ENCODE measurements at places on chromosomes 3 and 15.

- no peaks in the 10 kb centered on the region for H3K4me1 ChIP-seq
- no peaks in the 10 kb centered on the region for H3K27me3 ChIP-seq
- H3K36me3 ChIP-seq, result no peaks in the 10 kb centered on the region
- no peak overlapping the region for H3K4me3 ChIP-seq
- H3K27ac ChIP-seq, result no peak overlapping the region
These were observed 302.9 kb downstream of the PLCL2 start for GRCh38 chr3:17187589-17188184.

- no peak overlapping the region for H3K4me3 ChIP-seq
- no peak overlapping the region for H3K27ac ChIP-seq
- no peak for DNase-seq
- H3K4me1 ChIP-seq, result no peaks in the 10 kb centered on the region
These were observed 12.2 kb downstream of the SEMA7A start for GRCh38 chr15:74421302-74422245.

DNA sequence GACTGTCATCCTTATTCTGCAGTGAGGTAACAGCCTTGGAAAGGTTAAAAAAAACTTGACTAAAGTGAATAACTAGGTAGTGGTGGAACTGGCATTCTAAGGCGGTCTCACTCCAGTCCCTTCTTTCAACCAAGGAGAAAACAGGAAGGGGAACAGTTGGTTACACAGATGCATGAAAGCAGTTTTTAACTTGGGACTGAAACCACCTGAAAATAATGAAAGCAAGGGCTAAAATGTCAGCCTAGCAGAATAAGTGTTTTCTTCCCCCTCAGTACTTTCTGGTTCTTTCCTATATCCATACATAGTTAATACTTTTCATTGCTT lies 748 bp upstream of the AVEN start:
- H3K4me3 ChIP-seq, result no peak overlapping the region
- no peak overlapping the region for H3K27ac ChIP-seq
- no peaks in the 10 kb centered on the region for H3K27me3 ChIP-seq
- no peaks in the 10 kb centered on the region for H3K36me3 ChIP-seq
- no peak for DNase-seq

DNA sequence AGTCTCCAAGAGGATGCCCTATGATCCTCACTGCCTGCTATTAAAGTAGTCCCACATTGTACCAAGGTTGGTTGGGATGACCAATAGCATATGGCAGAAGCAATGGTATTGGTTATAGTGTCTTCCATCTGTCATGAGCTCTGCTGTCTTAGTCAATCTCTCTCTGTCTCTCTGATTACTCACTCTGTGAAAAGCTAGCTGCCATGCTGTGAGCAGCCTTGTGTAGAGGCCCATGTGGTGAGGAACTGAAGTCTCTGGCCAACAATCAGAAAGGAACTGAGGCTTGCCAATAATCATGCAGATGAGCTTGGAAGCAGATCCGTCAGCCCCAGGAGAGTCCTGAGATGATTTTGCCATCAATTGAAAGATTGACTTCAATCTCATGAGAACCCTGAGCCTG lies 60.3 kb upstream of the CFAP161 start:
- no peaks in the 10 kb centered on the region for H3K4me1 ChIP-seq
- no peaks in the 10 kb centered on the region for H3K27me3 ChIP-seq
- no peaks in the 10 kb centered on the region for H3K36me3 ChIP-seq
- DNase-seq, result peak; percentile 18

DNA sequence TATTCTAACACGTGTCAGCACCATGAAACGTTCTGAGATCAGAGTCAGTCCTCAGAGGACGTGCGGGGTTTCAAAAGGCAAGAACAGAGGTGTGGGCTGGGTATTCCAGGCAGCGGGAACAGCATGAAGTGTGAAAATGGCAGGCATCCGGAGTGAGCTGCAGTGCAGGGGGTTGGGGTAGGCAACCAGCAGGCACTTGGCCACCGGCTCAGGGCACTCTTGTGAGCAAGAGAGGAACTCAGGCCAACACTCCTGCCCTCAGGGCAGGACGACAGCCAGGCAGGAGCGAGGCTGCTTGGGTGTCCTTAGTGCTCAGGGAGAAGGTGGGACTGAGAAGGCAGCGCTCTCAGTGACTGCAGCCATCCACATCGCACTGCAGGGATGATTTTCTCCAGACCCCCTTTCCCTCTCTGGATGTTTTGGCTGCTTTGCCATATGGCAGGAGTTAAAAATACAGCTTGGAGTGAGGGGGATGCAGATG lies 151.1 kb downstream of the NUP210 start:
- no peak for DNase-seq
- H3K27me3 ChIP-seq, result peaks cover 5% of the 10 kb centered on the region
- no peak overlapping the region for H3K27ac ChIP-seq
- H3K4me1 ChIP-seq, result no peaks in the 10 kb centered on the region

- no peaks in the 10 kb centered on the region for H3K36me3 ChIP-seq
- H3K4me3 ChIP-seq, result no peak overlapping the region
- H3K27ac ChIP-seq, result no peak overlapping the region
- no peaks in the 10 kb centered on the region for H3K27me3 ChIP-seq
These were observed 377.3 kb downstream of the LPP start for GRCh38 chr3:188531210-188531609.

GRCh38 chr15:84888639-84889038 lies 4.2 kb downstream of the SLC28A1 start:
- no peaks in the 10 kb centered on the region for H3K27me3 ChIP-seq
- no peak for DNase-seq
- H3K4me1 ChIP-seq, result no peaks in the 10 kb centered on the region
- H3K36me3 ChIP-seq, result no peaks in the 10 kb centered on the region
- no peak overlapping the region for H3K4me3 ChIP-seq

DNA sequence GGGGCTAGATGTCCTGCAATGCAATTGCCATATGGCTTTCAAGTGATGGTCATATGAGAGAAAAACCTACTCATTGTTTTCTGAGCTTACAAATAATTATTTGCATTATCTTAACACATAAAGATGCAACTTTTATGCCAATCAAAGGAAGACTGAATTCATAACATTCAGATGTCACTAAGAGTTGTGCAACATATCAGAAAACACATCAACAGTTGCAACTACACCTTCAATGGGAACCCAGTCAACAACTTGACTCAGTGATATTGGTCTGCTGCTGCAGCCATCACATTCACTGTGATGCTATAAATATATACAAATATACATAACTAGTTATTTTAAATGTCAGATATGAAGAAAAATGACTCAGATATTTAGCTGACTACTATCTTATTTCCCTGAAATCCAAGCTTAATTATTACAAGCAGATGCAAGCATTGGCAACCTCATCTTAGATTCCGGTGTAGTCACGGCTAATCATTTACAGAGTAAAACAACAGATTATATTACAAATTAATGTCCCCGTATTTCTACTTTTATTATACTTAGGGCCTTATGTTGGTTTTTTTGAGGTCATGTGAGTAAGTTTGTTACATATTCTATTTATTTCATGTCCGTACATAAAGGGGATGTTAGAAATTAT lies 23.7 kb downstream of the CNTN3 start:
- H3K27ac ChIP-seq, result no peak overlapping the region
- H3K36me3 ChIP-seq, result no peaks in the 10 kb centered on the region
- H3K4me1 ChIP-seq, result no peaks in the 10 kb centered on the region
- H3K4me3 ChIP-seq, result no peak overlapping the region

GRCh38 chr15:83413054-83413719 lies 34.0 kb upstream of the SH3GL3 start:
- no peak overlapping the region for H3K27ac ChIP-seq
- no peaks in the 10 kb centered on the region for H3K27me3 ChIP-seq
- H3K36me3 ChIP-seq, result no peaks in the 10 kb centered on the region
- H3K4me3 ChIP-seq, result no peak overlapping the region
- DNase-seq, result no peak

- no peak overlapping the region for H3K4me3 ChIP-seq
- peaks cover 11% of the 10 kb centered on the region for H3K4me1 ChIP-seq
- no peak for DNase-seq
- no peaks in the 10 kb centered on the region for H3K27me3 ChIP-seq
- peaks cover 32% of the 10 kb centered on the region for H3K36me3 ChIP-seq
These were observed 28.1 kb downstream of the OPA1 start for GRCh38 chr3:193621127-193621526.

DNA sequence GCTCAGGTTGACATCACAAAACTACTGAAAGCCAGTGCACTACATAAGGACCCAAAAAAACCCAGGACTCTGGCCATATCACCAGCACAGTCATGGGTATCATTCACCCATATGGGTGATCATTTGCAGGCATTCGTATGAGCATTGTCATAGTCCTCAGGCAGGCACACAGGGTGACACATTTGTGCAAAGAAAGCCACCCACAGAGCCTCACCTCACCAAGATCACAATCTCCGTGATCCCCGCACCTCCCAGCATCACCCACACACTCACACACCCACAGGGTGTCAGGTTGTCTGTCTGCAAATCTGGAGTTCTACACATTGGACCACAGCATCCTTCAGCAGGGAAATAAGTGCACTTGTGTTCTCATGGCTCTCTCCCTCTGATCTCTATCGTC lies 166.0 kb upstream of the LPP start:
- H3K4me1 ChIP-seq, result no peaks in the 10 kb centered on the region
- H3K36me3 ChIP-seq, result no peaks in the 10 kb centered on the region
- DNase-seq, result no peak
- no peak overlapping the region for H3K27ac ChIP-seq
- no peak overlapping the region for H3K4me3 ChIP-seq

GRCh38 chr15:63067976-63068743 lies 25.6 kb downstream of the TPM1 start:
- H3K27me3 ChIP-seq, result no peaks in the 10 kb centered on the region
- H3K27ac ChIP-seq, result no peak overlapping the region
- no peak overlapping the region for H3K4me3 ChIP-seq
- H3K36me3 ChIP-seq, result no peaks in the 10 kb centered on the region
- DNase-seq, result no peak

GRCh38 chr3:75101329-75102147 lies 487.1 kb upstream of the CNTN3 start:
- H3K27ac ChIP-seq, result no peak overlapping the region
- H3K27me3 ChIP-seq, result no peaks in the 10 kb centered on the region
- H3K4me3 ChIP-seq, result no peak overlapping the region
- no peaks in the 10 kb centered on the region for H3K4me1 ChIP-seq
- DNase-seq, result no peak

DNA sequence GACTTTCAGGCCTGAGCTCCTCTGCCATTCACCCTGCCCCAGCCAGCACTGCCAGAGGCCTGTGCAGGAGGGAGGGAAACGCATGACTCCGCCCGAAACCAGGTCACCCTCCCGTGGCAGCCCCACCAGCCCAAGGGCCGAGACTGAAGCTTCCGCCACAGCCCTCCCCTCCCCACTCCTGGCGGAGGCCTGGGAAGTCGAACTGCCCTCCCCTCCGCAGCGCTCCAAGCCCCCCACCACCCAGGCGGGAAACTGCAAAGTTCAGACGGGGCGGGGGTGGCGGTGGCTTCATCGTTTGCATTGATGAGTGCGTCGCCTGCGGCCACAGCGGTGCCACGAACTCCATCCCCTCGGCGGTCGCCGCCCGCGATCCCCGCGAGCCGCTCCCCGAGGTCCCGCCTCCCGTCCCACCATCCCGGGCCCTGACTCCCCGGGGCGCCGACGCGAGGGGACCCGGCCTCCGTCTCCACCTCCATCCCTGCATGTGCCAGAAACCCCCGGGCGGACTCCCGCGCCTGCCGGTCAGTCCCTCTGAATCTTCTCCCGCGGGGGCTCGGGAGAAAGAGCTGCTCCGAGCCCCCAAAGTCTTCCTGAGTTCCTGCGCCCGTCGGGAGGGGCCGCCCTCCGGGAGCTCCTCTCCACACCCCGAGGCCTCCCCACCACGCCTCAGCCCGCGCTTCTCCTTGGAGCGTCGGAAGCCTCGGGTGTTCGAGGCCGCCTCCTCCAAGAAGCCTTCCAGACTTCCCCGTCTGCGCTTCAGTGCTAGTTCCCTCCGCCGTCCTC lies 698 bp downstream of the MELTF start:
- H3K27me3 ChIP-seq, result no peaks in the 10 kb centered on the region
- H3K4me1 ChIP-seq, result peaks cover 5% of the 10 kb centered on the region
- peak overlapping the region; percentile 69 for H3K4me3 ChIP-seq
- peak; percentile 37 for DNase-seq
- H3K27ac ChIP-seq, result peak overlapping the region; percentile 50

DNA sequence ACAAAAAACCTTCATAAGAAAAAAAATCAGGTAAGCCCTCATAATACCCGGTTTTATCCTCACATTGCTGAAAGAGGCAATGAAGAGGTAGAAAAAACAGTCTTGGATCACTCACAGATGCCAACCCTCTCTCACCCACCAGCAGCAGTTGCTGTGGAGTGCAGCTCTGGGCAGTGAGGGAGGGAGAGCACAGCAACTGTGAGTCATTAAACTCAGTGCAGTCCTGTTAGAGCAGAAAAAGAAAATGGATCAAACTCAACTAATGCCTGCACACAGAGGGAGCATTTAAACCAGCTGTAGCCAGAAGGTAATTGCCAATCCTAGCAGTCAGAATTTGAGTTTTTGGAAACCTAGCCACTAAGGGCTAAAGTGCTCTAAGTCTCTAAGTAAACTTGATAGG lies 1050.6 kb upstream of the ALCAM start:
- no peaks in the 10 kb centered on the region for H3K36me3 ChIP-seq
- H3K27me3 ChIP-seq, result no peaks in the 10 kb centered on the region
- no peak overlapping the region for H3K4me3 ChIP-seq
- H3K27ac ChIP-seq, result no peak overlapping the region
- DNase-seq, result no peak

GRCh38 chr3:193553586-193553985 lies 1.1 kb downstream of the ATP13A4 start:
- H3K4me3 ChIP-seq, result no peak overlapping the region
- no peaks in the 10 kb centered on the region for H3K36me3 ChIP-seq
- no peak overlapping the region for H3K27ac ChIP-seq

Data from A673 (cell line).